Immature natural killer cell (primary cell): ENCODE measurements at places on chromosomes 13 and 19. TPM values are rescaled to one million over a fixed set of nuclear protein-coding genes. Genes with fewer than 3 reads are reported as not detected.

DNA sequence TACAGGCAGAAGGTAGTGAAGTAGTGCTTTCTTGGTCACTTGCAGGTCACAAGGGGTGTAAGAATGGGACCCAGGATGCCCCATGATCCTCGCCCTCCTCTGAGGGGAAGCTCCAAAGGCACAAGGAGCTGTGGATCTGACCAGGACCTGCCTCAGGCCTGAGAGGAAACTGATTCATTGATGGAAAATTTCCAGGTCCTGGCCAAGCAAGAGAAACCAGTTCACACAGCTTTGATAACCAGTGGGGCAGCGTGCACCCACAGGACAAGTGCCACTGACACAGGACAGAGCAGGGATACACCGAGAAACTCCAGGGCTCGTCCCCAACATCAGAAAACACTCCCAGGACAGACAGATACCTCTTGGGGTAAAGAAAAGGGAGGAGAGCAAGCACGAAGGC is 177.1 kb downstream of the RBM26 start:
- H3K36me3 ChIP-seq, result no peaks in the 10 kb centered on the region
- H3K27ac ChIP-seq, result no peak overlapping the region
- DNase-seq, result no peak

- H3K36me3 ChIP-seq, result no peaks in the 10 kb centered on the region
- no peak overlapping the region for H3K27ac ChIP-seq
- peaks cover 4% of the 10 kb centered on the region for H3K27me3 ChIP-seq
- no peak overlapping the region for H3K4me3 ChIP-seq
- peaks cover 2% of the 10 kb centered on the region for H3K4me1 ChIP-seq
Observed at GRCh38 chr13:75508002-75508548, 26.1 kb upstream of the TBC1D4 start.

GRCh38 chr13:94014461-94014860 is 465.0 kb downstream of the DCT start:
- H3K4me1 ChIP-seq, result no peaks in the 10 kb centered on the region
- H3K36me3 ChIP-seq, result no peaks in the 10 kb centered on the region

GRCh38 chr19:8255426-8256125 is 46.4 kb downstream of the CERS4 start:
- peaks cover 1% of the 10 kb centered on the region for H3K27me3 ChIP-seq
- peaks cover 9% of the 10 kb centered on the region for H3K36me3 ChIP-seq
- peaks cover 6% of the 10 kb centered on the region for H3K4me1 ChIP-seq
- no peak overlapping the region for H3K27ac ChIP-seq
- no peak overlapping the region for H3K4me3 ChIP-seq

GRCh38 chr19:44925114-44925891 is 10.9 kb downstream of the APOC1 start:
- peaks cover 6% of the 10 kb centered on the region for H3K4me1 ChIP-seq
- peaks cover 3% of the 10 kb centered on the region for H3K27me3 ChIP-seq
- no peak for DNase-seq
- H3K4me3 ChIP-seq, result no peak overlapping the region
- no peaks in the 10 kb centered on the region for H3K36me3 ChIP-seq
- H3K27ac ChIP-seq, result no peak overlapping the region

GRCh38 chr19:32869966-32870573 is 503 bp upstream of the SLC7A9 start:
- no peaks in the 10 kb centered on the region for H3K27me3 ChIP-seq
- H3K27ac ChIP-seq, result no peak overlapping the region
- H3K4me1 ChIP-seq, result no peaks in the 10 kb centered on the region
- H3K36me3 ChIP-seq, result no peaks in the 10 kb centered on the region

DNA sequence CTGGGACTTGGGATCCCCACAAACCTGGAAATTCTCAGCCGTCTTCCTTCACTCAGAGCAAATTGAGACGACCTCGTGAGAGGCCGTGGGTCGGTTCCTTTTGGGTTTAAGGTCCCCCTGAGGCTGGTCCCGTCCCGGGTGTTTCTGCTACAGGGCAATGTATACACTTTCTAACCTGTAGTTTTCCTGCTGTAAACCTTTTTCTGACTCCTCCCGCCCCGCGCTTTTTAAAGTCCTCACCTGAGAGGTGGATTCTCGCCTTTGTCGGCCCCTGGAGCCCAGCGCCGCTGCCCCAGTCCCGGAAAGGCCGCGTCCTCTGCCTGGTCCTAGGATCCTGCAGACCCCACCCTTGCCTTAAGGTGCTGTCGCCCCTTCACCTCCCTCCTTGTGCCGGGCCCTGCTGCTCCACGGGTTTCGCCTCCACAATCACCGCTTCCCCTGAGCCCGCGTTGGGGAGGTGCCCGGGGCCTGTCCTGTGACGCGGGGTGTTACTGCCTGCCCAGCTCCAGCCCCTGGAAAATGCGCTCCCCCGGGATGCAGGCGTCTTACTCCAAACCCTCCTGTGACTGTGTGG is 391 bp downstream of the ZNF761 start:
- H3K36me3 ChIP-seq, result peaks cover 18% of the 10 kb centered on the region
- peak overlapping the region; percentile 96 for H3K4me3 ChIP-seq
- H3K27me3 ChIP-seq, result peaks cover 3% of the 10 kb centered on the region
- peaks cover 46% of the 10 kb centered on the region for H3K4me1 ChIP-seq
- H3K27ac ChIP-seq, result peak overlapping the region; percentile 96

DNA sequence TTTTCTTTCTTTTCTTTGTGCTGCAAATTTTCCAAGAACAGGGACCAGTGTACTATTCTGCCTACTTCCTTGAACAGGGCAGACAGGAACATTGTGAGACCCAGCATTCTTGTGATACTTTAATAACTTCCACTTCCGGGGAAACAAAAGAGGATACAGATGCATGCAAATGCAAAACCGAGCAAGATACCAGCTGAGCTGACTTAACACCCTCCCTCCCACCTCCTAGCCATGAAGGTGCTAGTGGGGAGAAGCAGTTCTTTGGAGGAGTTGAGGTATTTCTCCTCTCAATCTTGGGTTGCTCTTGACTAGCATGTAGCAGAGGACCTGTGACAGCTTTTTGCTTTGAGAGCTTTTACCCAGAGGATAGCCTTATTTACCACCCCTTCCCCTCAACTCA is 111.2 kb downstream of the KLF5 start:
- no peaks in the 10 kb centered on the region for H3K36me3 ChIP-seq
- DNase-seq, result no peak
- H3K4me3 ChIP-seq, result no peak overlapping the region
- no peaks in the 10 kb centered on the region for H3K27me3 ChIP-seq

GRCh38 chr13:27007166-27007565 is 164.4 kb downstream of the USP12 start:
- no peak for DNase-seq
- H3K27me3 ChIP-seq, result peaks cover 5% of the 10 kb centered on the region
- H3K27ac ChIP-seq, result no peak overlapping the region
- H3K36me3 ChIP-seq, result no peaks in the 10 kb centered on the region
- no peak overlapping the region for H3K4me3 ChIP-seq
- H3K4me1 ChIP-seq, result no peaks in the 10 kb centered on the region

DNA sequence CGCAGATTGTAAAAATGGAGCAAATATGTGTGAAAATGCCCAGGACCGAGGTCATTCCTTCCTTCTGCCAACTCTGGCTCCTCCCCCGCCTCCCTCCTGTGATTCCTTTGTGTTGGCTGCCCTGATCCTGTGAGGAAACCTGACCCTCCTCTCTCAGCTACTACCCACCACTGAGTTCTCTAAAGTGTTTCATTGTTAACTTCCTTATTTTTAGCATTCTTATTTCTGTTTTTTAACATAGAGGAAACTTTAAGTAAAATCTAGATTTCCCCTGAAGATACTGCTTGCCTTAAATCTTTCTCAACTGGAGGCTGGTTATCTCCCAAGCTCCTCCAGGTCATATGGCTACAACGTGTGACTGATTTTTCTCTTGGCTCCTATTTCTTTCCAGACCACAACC is 21.7 kb upstream of the FBXL3 start:
- H3K27ac ChIP-seq, result no peak overlapping the region
- H3K27me3 ChIP-seq, result no peaks in the 10 kb centered on the region
- peaks cover 25% of the 10 kb centered on the region for H3K36me3 ChIP-seq

GRCh38 chr19:29676586-29676985 is 11.3 kb downstream of the PLEKHF1 start:
- H3K4me3 ChIP-seq, result peak overlapping the region; percentile 78
- DNase-seq, result no peak
- H3K4me1 ChIP-seq, result peaks cover 88% of the 10 kb centered on the region
- peak overlapping the region; percentile 97 for H3K27ac ChIP-seq
- peaks cover 56% of the 10 kb centered on the region for H3K27me3 ChIP-seq
- peaks cover 49% of the 10 kb centered on the region for H3K36me3 ChIP-seq

DNA sequence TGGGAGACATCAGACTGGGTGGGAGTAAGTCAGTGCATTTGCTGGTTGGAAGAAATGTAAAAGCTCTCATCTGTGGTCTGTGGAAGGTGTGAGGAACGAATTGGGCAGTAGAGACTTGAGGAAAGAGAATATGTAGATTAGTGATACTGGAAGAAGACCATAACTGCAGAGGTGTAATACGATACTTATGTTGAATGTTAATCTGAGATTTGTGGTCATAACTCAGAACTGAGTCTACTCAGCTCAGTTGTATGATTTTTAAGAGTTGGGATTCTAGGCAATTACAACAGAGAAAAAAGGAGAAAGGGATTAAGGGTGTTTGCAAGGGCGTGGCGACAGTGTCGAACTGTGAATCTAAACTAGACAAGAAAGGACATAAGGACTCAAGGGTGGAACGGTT is 3.2 kb upstream of the IL17D start:
- no peak for DNase-seq
- H3K27me3 ChIP-seq, result peaks cover 9% of the 10 kb centered on the region
- peaks cover 21% of the 10 kb centered on the region for H3K4me1 ChIP-seq
- H3K4me3 ChIP-seq, result no peak overlapping the region

DNA sequence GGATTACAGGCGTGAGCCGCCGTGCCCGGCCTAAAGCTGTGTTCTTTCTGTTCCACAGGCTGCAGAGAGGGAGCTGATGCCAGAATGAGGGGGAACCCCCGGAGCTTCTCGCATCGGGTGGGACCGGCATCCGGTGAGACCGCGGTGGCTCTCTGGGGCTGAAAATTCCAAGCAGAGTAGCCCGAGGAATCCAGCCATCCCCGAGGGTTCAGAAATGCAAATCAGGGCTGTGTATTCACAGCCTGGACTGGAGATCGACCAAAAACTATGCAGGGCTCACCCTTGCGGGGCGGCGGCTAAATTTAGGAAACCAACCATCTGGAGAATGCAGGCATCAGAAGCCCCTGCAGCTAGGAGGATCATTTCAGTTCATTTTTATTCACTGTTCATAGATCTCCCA is 99.2 kb downstream of the GNG7 start:
- no peaks in the 10 kb centered on the region for H3K36me3 ChIP-seq
- no peak overlapping the region for H3K27ac ChIP-seq
- H3K27me3 ChIP-seq, result peaks cover 13% of the 10 kb centered on the region
- DNase-seq, result no peak
- peaks cover 22% of the 10 kb centered on the region for H3K4me1 ChIP-seq

DNA sequence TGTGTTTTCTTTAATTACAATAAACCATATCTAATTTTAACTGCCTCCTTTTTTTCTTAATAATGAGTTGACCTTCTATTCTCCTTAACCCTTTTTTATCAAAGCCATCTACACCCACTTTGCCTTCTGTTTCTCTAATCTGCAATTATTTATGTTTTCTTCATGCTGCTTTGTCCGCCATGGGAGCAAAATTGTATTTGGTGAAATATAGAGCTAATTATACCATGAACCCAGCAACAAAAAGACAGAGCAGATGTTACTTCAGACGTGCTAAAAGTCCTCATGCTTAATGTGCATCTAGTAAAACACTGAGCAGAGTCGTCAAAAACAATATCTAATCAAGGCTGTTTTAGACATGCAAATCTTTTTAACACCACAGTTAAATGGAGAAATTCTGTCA is 264.7 kb downstream of the DACH1 start:
- no peak for DNase-seq
- H3K27me3 ChIP-seq, result peaks cover 4% of the 10 kb centered on the region
- H3K27ac ChIP-seq, result no peak overlapping the region
- H3K4me1 ChIP-seq, result no peaks in the 10 kb centered on the region
- no peak overlapping the region for H3K4me3 ChIP-seq

GRCh38 chr13:50421473-50422130 is 406.4 kb downstream of the KCNRG start:
- H3K27me3 ChIP-seq, result peaks cover 2% of the 10 kb centered on the region
- H3K36me3 ChIP-seq, result no peaks in the 10 kb centered on the region
- no peak for DNase-seq
- peaks cover 17% of the 10 kb centered on the region for H3K4me1 ChIP-seq
- no peak overlapping the region for H3K4me3 ChIP-seq
- no peak overlapping the region for H3K27ac ChIP-seq

DNA sequence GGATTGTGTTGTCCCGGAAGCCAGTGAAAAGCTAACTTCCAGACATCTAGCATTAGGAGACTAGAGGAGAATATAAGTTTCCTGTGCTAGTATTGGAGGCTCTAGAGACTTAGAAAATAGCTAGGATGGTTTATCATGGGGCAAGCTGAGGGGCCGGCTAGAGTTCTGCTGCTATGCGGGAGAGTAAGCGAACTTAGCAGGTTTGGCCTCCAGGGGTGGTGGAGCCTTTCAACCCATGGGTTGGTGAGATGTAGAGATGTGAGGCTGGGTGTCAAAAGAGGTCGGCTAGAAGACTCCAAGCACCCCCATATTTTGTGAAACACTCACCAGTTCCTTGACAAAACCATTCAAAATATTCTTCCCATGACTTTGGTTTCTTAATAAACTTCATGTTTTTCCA is 4.4 kb downstream of the SULT2A1 start:
- H3K27ac ChIP-seq, result no peak overlapping the region
- H3K27me3 ChIP-seq, result peaks cover 6% of the 10 kb centered on the region
- DNase-seq, result no peak
- H3K36me3 ChIP-seq, result no peaks in the 10 kb centered on the region
- no peak overlapping the region for H3K4me3 ChIP-seq

GRCh38 chr13:112740502-112741131 is 50.8 kb downstream of the ATP11A start:
- no peak overlapping the region for H3K4me3 ChIP-seq
- H3K4me1 ChIP-seq, result peaks cover 16% of the 10 kb centered on the region
- DNase-seq, result no peak
- no peaks in the 10 kb centered on the region for H3K36me3 ChIP-seq
- H3K27ac ChIP-seq, result no peak overlapping the region

The LILRA1 gene
- polyA plus RNA-seq, result 1.1 TPM

The LGALS7 gene
- not detected for polyA plus RNA-seq

The WDR88 gene
- 0.26 TPM for polyA plus RNA-seq

The RUBCNL gene
- 0.57 TPM for polyA plus RNA-seq

The ZNF480 gene
- polyA plus RNA-seq, result 12.4 TPM

The CEACAM7 gene
- not detected for polyA plus RNA-seq

The MISP gene
- polyA plus RNA-seq, result not detected

The ZNF211 gene
- polyA plus RNA-seq, result 20.5 TPM

The VSTM1 gene
- polyA plus RNA-seq, result not detected

The LILRB2 gene
- polyA plus RNA-seq, result 0.81 TPM

The ZNF431 gene
- polyA plus RNA-seq, result 7.6 TPM

The MPND gene
- polyA plus RNA-seq, result 11.3 TPM
